ENCODE measurements at places on chromosomes 7 and 10.

- no peak for DNase-seq
These were observed 119.5 kb downstream of the CFAP58 start for GRCh38 chr10:104472957-104473745.

DNA sequence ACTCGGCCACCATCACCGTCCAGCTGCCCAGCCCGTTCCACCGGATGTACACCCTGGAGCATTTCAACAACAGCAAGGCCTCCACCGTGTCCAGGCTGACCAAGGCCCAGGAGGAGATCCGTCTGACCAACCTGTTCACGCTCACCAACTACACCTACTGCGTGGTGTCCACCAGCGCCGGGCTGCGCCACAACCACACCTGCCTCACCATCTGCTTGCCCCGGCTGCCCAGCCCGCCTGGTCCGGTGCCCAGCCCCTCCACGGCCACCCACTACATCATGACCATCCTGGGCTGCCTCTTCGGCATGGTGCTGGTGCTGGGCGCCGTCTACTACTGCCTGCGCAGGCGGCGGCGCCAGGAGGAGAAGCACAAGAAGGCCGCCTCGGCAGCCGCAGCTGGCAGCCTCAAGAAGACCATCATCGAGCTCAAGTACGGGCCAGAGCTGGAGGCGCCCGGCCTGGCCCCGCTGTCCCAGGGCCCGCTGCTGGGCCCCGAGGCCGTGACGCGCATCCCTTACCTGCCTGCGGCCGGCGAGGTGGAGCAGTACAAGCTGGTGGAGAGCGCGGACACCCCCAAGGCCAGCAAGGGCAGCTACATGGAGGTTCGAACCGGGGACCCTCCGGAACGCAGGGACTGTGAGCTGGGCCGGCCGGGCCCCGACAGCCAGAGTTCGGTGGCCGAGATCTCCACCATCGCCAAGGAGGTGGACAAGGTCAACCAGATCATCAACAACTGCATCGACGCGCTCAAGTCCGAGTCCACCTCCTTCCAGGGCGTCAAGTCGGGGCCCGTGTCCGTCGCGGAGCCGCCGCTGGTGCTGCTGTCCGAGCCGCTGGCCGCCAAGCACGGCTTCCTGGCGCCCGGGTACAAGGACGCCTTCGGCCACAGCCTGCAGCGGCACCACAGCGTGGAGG lies 75.8 kb downstream of the ELFN1 start:
- DNase-seq, result no peak

- no peak for DNase-seq
These were observed 100.4 kb upstream of the DNAJC1 start for GRCh38 chr10:22103701-22104470.

DNA sequence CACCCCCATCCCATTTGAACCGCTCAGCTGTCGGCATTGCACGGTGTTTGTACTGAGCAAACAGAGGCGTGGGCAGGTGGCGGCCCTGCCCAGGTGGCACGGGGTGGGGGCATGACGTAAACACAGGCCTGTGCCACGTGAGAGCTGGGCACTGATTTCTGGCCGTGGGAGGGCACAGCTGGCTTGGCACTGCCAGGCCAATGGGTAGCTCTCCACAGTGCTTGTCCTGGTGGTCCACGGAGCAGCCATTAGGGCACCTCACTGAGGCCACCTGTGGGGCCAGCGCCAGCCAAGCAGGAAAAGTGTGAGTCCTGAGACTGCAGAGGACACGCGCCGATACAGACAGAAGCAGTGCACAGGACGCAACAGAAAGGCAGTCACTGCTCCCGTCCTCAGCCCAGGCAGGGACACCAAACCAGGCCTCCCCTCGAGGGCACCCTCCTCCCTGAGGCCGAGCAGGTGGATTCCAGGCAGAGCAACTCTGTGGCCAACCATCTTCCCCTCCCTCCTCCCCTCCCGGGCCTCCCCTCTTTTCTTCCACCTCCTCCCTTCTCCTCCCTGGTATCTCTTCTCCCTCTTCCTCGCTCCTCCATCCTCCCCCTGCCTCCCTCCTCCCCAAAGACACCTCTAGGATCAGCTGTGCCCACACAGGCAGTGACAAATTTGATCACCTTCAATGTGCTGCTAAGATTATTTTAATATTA lies 258.7 kb downstream of the ELFN1 start:
- DNase-seq, result no peak

- DNase-seq, result peak; percentile 39
These were observed 28.9 kb downstream of the SKIDA1 start for GRCh38 chr10:21496343-21497176.
